HuH-7.5 (cell line): ENCODE measurements at places on chromosomes 11 and 22.

- DNase-seq: no peak
Measured at GRCh38 chr11:129743112-129743815, 72.4 kb upstream of the TMEM45B start.

- DNase-seq: no peak
Measured at GRCh38 chr22:41995211-41995610, 3.4 kb upstream of the WBP2NL start.

GRCh38 chr11:3934658-3935057 lies 79.2 kb downstream of the STIM1 start:
- DNase-seq: no peak

DNA sequence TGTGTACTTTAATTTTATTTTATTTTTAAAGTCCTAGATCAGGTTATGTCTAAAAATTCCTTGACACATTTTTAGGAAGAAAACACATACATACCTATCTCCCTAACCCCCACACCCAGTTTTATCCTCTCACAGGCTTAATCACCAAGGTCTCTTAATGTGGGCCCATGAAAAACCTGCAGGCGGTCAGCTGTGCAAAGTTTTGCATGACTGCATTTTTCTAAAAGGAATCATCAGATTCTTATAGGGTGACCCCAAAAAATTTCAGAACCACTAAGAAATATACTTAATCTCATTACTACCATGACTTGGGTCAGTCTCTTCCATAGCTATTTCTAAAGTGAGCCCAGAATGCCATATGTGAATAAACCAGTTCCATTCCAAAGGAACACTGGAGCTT lies 19.8 kb downstream of the SAA1 start:
- no peak for DNase-seq

DNA sequence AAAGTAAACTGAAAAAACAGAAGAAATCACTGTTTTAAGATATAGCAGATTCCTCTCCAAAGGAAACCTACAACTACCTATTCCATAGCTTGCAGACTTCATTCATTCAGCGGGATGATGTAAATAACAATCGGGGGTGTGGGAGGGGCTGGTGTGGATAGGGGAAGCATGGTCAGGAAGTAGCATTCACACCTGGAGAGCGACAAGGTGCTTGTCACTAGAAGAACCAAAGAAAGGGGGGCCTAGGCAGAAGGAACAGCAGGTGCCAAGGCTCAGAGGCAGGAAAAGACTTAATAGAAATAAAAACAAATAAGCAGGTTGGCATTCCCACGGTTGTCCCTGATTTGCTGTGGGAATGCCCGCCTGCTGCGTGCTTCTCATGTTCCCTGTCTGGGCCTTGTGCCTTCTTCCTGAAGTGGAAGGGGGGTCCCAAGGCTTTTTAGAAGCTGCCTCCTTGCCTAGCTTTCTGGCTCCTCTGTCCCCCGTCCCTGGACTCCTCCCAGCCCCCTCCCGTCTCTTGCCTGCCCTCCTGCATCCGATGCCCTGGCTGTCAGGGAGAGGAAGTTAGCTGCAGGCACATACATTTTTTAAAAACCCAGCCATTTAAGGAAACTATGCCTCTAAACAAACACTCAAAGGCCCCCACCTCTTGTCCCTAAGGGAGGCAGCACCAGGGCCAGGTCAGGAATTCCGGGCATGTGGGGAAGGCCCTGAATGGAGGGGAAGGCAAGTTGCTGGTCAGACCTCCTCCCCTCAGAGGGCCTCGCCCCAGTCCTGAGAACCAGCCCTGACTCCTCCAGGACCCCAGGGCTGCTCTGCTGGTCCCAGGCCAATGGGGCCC lies 54.7 kb upstream of the PRDM11 start:
- no peak for DNase-seq
